Hair follicle dermal papilla cell (primary cell): ENCODE measurements at places on chromosomes 6 and 20. TPM values are rescaled to one million over a fixed set of nuclear protein-coding genes. Genes with fewer than 3 reads are reported as not detected.

The PAK5 gene
- total RNA-seq = under 0.01 TPM in 1 of 2 replicates, not detected in the other

The TMEM244 gene
- total RNA-seq = not detected in 2 replicates

The VNN1 gene
- 0.49 TPM in 1 of 2 replicates, not detected in the other for total RNA-seq

The EDN3 gene
- under 0.01 TPM in 1 of 2 replicates, not detected in the other for total RNA-seq

The CARMIL1 gene
- total RNA-seq = 20.9 and 21.6 TPM in 2 replicates

The SLC17A1 gene
- not detected in 2 replicates for total RNA-seq

The MYBL2 gene
- 3.7 and 4.1 TPM in 2 replicates for total RNA-seq

The EBF4 gene
- 0.73 and 3.1 TPM in 2 replicates for total RNA-seq
